ENCODE measurements at places on chromosomes 1 and 21.

- no peak for DNase-seq
These were observed 1.6 kb downstream of the OR2AK2 start for GRCh38 chr1:247966532-247967204.

DNA sequence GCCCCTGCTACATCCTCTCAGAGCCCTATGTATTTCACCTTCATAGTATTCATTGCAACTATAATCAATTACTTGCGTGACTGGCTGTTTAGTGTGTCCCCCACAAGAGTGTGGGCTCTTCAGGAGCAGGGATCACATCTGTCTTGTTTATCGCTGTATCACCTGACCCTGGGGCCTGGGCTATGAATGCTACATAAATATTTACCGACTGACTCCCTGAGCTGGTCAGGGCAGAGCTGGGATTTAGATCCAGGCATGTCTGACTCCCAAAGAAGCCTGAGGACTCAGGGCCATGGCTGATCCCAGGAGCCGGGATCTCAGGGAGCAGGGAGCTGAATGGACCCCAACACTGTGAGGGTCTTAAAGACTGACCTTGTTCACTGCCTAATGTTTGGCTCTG lies 49.7 kb downstream of the AHDC1 start:
- DNase-seq: no peak

GRCh38 chr1:39003794-39004193 lies 12.7 kb downstream of the AKIRIN1 start:
- no peak for DNase-seq

GRCh38 chr1:28580722-28581530 lies 11.1 kb upstream of the RAB42 start:
- DNase-seq: peak; percentile 19

- DNase-seq: no peak
These were observed 187.2 kb upstream of the FOXD3 start for GRCh38 chr1:63135174-63135512.

DNA sequence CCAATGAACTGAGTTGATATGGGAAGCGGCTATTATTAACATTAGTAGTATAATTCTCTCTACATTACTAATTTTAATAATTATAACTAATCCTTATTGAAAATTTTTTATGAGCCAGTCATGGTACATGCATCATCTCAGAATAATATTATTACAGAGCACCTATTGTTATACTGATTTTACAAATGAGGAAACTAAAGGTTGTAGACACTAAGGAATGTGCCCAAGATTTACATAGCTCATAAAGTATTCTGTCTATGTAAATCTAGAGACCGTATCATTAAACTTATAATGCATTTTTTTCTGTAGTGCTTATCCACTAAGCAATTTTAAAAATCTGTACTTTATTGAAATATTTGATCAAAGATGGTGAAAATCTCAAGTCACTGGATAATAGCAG lies 825.9 kb downstream of the PLA2G4A start:
- DNase-seq: no peak

DNA sequence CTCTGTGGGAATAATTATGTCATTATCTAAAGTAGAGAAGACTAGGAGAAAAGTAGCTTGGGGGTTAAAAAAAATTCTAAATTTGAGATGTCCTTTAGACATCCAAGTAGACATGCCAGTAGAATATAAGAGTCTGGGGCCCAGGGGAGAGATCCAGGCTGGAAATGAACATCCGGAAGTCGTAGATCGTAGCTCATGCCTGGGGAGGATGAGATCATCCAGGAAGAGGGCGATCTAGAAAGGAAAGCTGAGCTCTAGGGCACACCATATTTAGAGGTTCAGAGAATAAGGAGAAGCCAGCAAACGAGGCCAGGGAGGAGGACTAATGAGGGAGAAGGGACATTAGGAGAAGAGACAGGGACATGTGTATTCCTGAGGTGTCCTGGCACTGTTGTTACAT lies 12.2 kb downstream of the NGF start:
- no peak for DNase-seq

DNA sequence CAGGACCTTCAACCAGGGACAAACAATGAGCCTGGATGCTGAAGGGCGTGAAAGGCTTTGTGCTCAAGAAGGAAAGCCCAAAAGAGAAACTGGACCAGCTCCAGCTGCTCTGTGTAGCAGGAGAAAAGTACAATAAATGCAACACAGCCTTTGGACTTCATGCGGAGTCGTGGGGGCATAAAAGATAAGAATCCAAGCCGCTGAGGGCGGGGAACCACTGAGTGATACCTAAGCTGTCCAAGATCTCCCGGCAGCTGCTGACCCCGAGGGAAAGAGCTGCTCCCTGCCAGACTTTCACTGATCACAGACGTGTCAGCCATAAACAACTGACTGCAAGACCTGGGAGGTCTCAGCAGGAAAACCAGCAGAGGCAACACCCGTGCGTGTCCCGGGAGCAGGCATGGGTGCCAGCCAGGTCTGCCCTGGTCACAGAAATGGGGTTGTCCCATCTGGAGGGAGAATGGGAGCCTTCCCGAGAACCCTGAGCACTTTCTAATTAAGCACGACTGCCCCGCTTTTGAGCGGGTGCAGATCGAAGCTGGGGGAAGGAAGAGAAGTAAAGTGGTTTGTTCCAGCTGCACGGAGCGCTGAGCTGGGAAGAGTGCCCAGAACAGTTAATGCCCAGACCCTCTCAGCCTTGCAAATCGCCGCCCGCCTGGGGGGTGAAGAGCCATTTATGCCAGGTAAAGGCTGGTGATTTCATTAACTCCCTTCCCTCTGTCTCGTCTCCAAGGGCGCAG lies 68.3 kb upstream of the TARDBP start:
- peak; percentile 38 for DNase-seq

- no peak for DNase-seq
These were observed 285.5 kb downstream of the VAV3 start for GRCh38 chr1:107679411-107679953.

DNA sequence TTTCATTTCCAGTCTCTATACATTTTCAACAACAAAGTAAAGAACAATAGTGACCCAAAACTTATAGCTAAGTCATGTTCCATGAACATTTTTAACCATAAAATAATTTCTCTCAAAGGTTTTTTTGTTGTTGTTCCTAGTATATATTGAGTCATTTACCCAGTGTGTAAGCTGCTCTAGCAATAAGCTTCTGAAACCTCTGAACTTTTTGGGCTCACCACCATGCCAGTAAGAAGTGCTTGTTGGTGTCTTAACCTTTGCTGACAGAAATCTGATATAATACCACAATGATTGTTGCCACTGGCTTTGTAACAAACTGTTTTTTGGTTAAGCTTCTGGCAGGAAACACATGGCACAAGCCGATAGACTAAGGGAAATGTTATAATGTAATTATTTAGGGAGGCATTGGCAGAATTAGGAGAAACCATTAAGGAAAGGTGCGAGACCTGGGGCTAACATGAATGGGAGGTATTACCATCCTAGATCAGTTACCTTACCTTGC lies 52.6 kb upstream of the UBE2U start:
- no peak for DNase-seq
